Cardiac septum (tissue), 1 donor: ENCODE measurements at places on chromosomes 3 and 15. TPM values are rescaled to one million over a fixed set of nuclear protein-coding genes. Genes with fewer than 3 reads are reported as not detected.
A peak's percentile ranks its signal among the peaks of the same experiment; 100 is the strongest.

DNA sequence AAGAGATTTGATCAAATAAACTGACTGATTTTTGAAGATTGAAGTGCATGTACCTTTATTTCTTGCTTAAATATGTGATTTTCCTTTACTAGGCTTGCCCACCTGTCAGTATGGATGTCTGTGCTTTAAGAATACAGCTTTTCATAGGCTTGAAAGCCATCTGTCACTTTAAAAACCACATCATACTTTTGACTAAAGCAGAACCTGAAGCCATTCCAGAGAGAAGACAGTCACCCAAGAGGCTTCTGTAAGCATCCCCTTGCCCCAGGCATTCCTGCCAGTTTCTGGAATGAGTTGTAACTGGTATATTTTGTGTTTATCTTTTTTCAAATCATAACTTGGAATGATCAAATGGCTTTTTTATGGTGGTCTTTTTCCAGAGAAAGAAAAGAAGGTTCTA, 24.0 kb downstream of the HPS3 start:
- no peak for DNase-seq

ZMAT3 gene
- total RNA-seq, result 18.3 TPM

- no peak for DNase-seq
These were observed 204.6 kb upstream of the IL12A start for GRCh38 chr3:159783780-159784742.

DNA sequence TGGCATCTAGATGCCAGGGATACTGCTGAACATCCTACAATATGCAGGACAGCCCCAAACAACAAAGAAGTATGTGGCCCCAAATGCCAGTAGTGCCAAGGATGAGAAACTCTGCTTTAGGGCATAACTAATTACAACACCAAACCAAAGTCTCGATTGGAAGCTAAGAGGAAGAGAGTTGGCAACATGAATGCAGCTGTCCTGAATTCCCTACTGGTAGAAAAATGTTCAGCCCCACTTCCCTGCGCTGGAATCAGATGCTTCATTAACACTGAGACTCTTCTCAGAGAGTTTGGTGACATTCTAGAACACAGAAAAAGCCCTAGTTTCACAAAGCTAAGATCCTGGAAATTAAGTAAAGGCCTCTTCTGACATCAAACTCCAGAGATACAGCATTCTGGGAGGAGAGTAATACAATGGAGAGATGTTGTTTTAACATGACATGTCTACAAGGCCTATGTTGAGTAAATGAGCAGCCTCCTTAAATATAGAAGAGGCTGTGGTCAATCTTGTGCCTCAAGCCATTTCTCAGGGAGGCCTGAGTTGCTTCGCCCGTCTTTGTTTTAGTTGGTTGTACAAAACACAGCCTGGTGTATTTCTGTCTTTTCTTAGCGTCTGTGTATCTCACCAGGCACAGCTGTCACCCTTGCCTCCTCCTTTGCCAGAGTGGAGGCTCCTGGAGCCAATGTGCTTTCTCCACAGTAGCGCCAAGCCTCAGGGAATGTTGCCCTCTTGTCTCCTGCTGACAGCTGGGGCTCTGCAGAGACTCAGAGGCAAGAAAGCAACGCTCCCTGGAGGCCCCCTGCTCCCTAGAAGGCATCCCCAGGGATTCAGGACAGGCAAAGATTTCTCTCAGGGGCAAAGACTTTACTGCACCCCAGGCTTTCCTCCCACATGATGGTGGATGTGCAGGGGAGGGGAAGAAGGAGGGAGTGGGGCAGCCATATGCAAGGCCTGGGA, 25.1 kb upstream of the CTNNB1 start:
- no peak for DNase-seq

DNA sequence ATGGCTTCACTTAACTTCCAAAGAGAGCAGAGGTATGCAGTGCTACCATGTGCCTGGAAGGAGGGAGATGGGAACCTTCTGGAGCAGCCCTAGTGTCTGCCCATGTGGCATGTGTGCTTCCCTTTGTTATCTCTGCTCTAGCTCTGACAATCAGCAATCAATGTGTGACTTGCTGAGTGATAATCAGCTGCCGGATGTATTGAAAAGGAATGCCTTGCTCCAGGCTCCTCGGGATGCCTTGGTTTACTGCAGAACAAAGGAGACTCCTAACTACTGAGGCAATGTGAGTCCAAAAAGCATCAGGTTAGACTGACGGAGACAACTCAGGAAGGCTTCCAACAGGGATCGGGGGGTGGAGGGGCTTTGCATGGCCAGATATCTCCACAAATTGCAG, 36.0 kb upstream of the CORO2B start:
- no peak for DNase-seq

DNA sequence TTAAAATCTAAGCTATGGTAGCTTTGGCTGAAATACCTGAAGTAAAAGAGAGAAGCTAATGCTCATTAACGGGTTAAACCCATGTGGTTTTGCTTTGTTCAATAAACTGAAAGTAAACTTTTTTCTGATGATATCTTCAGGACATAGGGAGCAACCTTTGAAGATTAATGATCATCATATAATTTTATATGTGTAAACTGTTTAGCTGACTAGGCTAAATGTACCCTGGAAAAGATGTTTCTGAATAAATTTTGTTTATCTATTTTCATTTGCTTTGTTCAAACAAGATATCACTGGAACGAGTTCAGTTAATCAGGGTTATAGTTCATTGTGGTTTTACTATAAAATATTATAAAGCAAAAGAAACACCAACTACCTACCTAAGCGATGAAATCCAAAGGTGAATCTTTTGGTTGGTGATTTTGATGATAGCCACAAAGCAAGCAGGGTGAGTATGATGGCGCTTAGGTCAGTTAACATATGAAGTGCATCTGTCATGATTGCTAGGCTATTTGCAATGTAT, 11.7 kb downstream of the SLC30A4 start:
- no peak for DNase-seq

PLA2G4E gene
- total RNA-seq, result 0.08 TPM

DNA sequence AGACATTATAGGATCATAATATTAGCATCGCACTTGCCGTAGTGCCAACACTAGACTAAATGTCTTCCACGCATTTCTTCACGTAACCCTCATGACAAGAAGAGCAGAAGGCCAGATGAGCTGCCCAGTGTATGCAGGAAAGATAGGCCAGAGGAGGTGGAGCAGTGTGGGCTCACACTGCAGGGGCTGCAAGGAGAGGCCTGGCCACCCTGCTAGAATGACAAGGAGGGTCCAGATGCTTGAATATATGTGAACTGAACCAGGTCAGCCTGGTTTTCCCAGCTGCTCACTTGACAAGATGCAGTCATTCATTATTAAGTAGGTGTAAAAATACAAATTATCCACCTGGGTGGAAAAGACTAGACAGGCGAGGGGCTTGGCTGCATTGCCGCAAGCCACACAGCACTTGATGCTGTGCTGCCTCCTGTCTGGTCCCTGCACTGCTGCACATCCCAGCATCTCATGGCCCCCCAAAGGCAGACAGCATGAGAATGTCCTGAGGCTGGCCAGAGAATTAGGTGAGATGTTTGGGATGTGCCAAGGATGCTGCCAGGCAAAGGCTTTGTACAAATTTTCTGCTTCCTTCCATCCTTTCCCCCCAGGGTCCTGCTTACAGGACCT, 115.2 kb downstream of the NTRK3 start:
- no peak for DNase-seq

DNA sequence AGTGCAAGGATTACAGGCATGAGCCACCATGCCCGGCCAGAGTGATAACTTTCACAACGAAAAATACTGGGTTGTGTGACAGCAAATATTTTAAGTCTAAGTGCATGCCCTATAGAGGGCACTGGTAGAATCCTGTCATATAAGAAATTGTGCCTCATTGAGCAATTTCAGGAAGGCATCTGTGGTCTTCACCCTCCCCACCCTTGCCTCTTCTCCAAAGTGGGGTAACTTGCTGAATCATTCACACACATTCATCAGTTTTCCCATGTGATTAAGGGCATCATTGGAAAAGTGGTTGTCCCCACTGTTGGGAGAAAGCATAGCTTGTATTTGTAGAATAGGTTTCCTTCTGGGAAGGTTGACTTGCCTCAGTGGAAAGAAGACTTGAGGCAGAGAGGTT, 9.2 kb downstream of the MITF start:
- no peak for DNase-seq

DNA sequence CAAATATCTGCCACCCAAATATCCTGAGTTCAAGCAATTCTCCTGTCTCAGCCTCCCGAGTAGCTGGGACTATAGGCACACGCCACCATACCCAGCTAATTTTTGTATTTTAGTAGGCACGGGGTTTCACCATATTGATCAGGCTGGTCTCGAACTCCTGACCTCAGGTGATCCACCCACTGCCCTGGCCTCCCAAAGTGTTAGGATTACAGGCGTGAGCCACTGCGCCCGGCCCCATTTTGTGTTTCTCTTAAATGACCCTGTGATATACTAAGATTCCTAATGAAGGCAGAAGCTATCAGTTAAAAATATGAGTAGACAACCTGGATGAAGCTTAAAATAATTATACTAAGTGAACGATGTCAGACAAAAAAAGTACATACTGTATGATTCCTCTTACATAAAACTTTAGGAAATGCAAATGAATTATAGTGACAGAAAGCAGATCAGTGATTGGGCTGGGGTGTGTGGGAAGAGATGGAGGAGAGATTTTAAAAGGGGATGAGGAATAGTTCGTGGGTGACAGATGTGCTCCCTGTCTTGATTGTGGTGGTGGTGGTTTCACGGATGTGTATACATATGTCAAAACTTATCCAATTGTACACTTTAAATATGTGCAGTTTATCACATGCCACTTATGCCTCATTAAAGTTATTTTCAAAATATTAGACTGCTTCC, 3.8 kb upstream of the KLHL40 start:
- DNase-seq, result peak; percentile 47

EOGT gene
- 44.0 TPM for total RNA-seq

HIGD2B gene
- not detected for total RNA-seq

GRCh38 chr3:134449277-134449676, 36.5 kb downstream of the ANAPC13 start:
- no peak for DNase-seq

- DNase-seq, result peak; percentile 75
These were observed 65.3 kb downstream of the IGF1R start for GRCh38 chr15:98713585-98714001.

TCF12 gene
- total RNA-seq, result 57.3 TPM

- DNase-seq, result no peak
These were observed 18.7 kb upstream of the HDAC11 start for GRCh38 chr3:13461169-13462124.

DNA sequence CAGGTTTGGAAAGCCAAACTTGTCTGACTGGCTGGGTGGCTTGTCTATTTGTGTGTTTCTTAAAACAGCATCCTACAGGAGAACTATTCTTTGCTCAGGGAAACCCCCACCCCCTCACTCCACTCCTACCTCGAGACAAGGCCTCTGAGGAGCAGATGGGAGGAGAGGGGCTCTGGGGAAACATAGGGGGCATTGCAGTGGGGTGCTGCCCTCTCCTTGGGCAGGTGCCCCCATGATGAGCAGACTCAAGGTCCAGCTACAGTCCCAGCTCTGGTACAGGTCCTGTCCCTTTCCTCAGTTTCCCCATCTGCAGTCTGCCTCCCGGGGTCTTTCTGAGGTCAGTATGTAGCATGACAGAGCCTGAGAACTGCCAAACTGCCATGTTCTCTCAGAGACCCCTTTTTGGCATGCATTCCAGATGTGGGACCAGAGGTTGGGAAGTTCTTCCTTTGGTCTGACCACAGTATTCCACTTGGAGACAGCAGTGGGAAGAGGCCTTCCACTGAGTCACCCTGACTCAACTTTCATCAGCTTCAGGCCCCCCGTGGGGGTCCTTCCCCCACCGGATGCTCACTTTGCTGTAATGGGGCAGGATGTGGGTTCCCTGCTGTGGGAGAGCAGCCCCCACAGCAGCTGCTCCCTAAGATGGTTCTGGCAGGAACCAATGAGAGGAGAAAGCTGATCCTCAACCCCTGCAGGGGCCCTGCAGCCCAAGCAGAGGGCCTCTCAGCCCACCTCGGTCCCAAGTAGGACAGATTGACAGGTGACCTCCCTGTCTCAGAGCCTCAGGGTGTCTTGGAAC, 32.3 kb upstream of the CYP11A1 start:
- DNase-seq, result no peak

DNA sequence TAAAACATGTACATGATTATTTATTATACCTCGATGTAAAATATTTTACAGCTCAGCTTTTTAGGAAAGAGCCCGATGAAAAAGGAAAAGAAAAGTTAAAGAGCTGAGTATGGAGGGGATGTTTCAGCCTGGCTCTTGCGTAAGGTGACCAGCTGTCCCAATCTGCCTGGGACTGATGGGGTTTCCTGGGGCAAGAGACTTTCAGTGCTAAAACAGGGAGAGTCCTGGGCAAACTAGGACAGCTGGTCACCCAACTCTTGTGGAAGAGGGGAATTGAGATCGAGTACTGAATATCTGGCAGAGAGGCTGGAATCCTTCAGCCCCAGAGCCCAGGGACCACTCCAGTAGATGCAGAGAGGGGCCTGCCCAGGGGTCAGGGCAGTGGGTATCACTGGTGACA, 21.0 kb downstream of the DUOX2 start:
- DNase-seq, result peak; percentile 56

PGBD4 gene
- total RNA-seq, result 1.5 TPM

DNA sequence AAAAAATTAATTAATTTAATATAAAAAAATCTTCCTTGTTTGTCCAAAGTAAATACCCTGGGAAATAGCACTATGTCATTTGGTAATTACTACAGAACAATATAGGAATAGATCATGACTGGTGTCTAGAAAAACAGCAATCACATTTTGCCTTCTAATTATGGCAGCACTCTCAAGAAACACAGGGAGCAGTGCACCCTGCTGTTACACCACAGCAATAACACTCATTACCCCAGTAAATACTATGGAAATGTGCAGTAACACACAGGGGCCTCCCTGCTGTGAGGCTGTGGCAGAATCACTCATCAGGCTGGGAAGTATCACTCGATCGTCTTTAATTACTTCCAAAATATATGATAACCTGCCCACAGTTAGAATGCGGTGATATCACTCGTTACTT, 646.0 kb downstream of the TUSC7 start:
- DNase-seq, result no peak

GRCh38 chr3:137471130-137471529, 293.0 kb upstream of the SOX14 start:
- no peak for DNase-seq

DNA sequence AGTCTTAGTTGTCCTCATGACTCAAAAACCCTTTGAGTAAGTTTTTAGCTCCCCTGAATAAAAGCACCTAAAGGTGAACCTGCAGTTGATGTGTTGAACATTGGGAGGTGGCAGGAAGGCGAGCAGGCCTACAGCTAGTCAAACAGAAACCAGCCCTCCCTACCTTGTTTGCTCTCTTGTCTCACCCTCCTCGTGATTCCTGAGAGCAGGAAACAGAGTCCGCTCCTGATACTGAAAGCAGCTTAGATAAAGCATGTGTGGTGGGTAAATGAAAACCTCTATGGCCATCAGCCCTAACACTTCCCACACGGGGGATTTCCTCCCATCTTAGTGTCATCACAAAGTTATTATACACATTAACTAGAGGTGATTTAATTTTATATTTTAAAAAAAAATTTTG, 21.8 kb upstream of the CLDN18 start:
- no peak for DNase-seq

DNA sequence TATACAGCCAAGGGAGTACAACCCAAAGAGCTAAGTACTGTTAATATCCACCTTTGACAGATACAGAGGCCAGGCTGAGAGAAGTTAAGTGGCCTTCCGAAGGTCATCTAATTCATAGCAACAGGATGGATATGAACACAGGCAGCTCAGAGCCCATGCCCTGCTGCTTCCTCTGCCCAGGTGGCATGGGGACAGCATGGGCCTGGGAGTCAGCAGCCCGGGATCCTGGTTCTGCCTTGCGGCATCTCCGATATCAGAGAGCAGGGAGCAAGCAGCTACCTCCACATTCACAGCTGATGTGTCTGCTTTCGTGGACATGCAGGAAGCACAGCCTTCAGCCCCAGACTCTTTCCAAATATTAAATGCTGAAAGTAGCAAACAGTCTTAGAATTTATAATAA, 55.6 kb downstream of the STARD5 start:
- DNase-seq, result no peak
